ENCODE measurements at places on chromosomes 2 and 18.

DNA sequence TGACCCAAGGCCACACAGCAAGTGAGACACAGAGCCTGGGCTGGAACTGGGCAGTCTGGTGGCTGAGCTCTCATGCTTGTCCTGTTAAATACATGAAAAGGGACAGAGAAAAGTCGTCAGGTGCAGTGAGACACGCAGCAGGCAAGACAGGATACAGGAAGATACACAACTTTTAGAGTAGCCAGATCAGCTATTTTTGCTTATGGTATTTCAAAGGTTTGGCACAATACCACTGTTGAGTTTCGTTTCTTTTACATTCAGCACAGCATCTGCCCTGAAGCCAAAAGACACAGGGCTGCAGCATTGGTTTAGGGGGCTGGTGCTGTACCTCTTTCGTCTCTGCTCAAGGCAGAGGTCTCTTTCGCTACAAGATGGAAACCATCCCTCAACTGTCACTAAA lies 14.0 kb downstream of the FHL2 start:
- no peak for DNase-seq

DNA sequence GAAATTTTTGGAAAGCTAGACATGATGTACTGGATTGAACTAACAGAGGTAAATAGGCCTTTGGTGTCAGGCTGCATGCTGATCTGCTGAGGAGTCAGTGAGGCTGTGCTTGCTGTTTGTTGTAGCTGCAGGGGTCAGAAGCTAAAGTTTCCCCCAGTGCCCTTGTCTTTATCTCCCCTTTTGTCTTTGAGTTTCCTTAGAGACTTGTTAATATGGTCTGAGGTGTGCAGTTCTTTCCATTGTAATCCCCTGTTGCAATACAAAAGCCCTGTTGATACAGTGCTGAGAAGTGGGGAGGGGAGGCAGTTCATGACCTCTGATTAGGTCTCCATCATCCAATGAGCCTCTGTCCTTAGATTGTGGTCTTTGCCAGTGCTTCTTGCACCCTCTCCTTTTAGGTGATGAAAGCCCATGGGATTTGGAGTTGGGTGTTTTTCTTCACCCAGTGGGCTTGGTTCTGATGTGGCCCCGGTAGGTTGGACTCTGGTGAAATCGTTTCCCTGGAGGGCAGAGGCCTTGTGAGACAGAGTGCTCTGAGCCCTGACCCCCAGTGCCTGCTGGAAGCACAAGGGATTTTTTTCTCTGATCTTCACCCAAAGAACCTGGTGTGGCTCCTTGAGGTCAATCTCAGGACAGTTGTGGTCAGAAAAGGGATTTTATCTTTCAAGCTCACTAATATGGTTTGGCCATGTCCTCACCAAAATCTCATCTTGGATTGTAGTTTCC lies 163.1 kb downstream of the TMEM18 start:
- no peak for DNase-seq

DNA sequence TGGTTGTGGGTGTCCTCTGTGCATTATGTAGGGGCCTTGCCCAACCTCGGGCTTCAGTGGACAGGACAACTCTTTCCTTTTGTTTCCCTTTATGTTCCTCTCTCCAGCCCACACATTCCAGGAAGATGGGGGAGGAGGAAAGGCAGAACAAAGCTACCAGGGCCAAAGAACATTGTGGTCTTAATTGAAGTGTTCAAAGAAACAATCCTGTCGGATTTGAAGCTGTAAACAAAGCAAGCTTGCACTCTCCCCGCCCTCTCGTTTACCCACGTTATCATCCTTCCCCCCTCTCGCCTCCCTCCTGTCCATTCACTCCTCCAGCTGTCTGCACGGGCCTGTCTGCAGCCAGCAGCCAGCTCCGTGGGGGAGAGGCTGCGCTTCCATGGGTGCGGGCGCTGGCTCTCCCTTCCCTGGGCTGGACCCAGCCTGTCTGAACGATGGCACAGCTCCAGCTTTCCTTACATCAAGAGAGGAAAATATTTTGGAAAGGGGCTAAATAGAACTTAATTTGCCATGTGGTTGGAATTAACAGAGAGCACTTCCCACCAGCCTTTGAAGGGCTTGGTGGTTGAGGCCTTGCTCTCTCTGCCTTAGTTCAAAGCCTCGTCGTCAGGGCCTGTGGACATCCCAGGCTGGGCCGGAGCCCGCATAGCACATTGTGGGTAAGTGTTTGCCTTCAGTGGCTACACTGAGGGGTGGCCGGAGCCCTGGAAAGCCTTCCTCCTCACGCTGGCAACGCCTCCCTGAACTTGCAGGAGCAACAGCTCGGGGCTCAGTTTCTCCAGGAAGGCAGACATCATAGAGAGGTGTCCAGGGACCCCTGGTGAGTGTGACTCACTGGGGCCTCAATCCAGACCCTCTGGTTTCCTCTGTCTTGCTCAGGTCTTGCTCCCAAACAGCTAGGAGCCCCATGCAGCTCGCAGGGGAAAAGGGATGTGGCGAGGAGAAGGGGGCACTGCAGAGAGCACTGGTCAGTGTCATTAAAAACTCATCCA lies 60.6 kb upstream of the HS6ST1 start:
- peak; percentile 49 for DNase-seq

DNA sequence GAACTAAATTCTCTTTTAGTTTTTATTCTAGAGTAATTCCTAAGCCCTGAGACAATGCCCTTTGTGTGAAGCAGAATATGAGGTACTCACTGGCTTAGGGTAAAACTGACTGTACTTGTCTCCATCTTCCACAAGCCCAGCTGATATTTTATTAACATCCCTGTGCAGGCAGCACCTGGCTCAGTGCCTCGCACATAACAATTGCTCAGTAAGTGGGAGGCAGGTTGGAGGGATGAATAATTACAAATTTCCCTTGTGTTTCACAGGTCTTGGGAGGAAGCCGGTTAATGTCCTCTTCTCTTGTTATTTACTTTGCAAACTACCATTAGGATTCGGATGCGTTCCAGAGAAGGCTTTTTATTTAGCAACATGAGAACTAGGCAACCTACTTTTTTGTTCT lies 249.8 kb upstream of the FSHR start:
- DNase-seq, result peak; percentile 44

GRCh38 chr2:201440182-201440581 lies 11.1 kb downstream of the TRAK2 start:
- no peak for DNase-seq
